ENCODE measurements at places on chromosomes 12 and 14. TPM values are rescaled to one million over a fixed set of nuclear protein-coding genes. Genes with fewer than 3 reads are reported as not detected.

- H3K27me3 ChIP-seq = peaks cover 7% of the 10 kb centered on the region
- DNase-seq = no peak
- H3K4me1 ChIP-seq = no peaks in the 10 kb centered on the region
Observed at GRCh38 chr12:121441555-121441954, 41.6 kb downstream of the RNF34 start.

GRCh38 chr12:73076760-73077159 lies 804.6 kb downstream of the TRHDE start:
- H3K27ac ChIP-seq = no peak overlapping the region
- no peaks in the 10 kb centered on the region for H3K27me3 ChIP-seq
- no peak for DNase-seq
- no peaks in the 10 kb centered on the region for H3K36me3 ChIP-seq
- H3K4me1 ChIP-seq = no peaks in the 10 kb centered on the region
- H3K4me3 ChIP-seq = no peak overlapping the region

JKAMP gene
- total RNA-seq = 36.5 TPM

- peaks cover 2% of the 10 kb centered on the region for H3K27me3 ChIP-seq
- no peaks in the 10 kb centered on the region for H3K36me3 ChIP-seq
- H3K4me1 ChIP-seq = peaks cover 10% of the 10 kb centered on the region
- no peak for DNase-seq
Observed at GRCh38 chr14:61941421-61942150, 179.4 kb downstream of the SNAPC1 start.

SCN8A gene
- total RNA-seq = 5.0 TPM

DNA sequence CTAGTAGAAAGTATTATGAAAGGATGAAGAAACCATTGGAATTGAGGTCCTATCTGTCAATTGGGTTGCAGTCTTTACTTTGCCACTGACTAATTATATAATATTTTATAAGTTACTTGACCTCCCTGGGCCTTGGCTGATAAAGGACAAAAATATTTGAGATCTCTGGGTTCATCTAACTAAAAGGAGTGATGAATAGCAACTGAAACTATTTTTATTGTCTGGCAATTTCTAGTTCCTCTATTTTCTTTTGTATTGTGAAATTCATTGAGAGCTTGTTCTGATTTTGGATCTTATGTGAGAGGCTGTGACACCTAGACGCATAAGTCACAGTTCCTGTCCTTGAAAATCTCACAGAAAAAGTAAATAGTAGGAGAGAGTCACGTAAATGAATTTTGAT lies 415.7 kb upstream of the ATP2B1 start:
- no peak overlapping the region for H3K4me3 ChIP-seq
- DNase-seq = no peak
- H3K27me3 ChIP-seq = peaks cover 4% of the 10 kb centered on the region
- H3K27ac ChIP-seq = no peak overlapping the region

AVPR1A gene
- 0.59 TPM for total RNA-seq

Data from endothelial cell (in vitro differentiated cells).